ENCODE measurements at places on chromosomes 11 and 22.

DNA sequence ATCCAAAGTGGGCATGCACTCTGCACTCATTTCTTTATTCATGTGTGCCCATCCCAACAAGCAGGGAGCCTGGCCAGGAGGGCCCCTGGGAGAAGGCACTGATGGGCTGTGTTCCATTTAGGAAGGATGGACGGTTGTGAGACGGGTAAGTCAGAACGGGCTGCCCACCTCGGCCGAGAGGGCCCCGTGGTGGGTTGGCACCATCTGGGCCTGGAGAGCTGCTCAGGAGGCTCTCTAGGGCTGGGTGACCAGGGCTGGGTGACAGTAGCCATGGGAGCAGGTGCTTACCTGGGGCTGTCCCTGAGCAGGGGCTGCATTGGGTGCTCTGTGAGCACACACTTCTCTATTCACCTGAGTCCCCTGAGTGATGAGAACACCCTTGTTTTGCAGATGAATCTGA lies 129.3 kb upstream of the B3GAT1 start:
- DNase-seq, result no peak

- no peak for DNase-seq
Measured at GRCh38 chr11:131932584-131933325, 562.3 kb downstream of the NTM start.

GRCh38 chr11:86805873-86806310 lies 5.5 kb downstream of the PRSS23 start:
- no peak for DNase-seq

DNA sequence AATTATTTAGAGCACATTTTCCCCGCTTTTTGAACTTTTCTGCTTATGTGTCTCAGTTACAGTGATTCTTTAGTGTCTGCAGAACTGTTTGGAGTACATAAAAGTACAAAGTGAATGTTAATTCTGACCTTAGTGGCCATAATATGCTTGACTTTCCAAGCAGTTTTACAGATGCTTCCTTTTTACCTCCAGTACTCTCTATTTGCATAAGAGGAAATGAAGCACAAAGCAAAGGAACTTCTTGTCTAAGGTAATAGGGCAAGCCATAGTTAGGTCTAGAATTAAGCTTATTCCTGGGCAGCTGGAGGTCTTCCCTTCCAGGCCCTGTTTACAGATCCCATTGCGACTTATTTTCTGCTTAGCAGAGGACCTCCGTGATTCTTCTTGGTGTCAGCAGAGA lies 3.6 kb downstream of the GTPBP1 start:
- DNase-seq, result no peak

DNA sequence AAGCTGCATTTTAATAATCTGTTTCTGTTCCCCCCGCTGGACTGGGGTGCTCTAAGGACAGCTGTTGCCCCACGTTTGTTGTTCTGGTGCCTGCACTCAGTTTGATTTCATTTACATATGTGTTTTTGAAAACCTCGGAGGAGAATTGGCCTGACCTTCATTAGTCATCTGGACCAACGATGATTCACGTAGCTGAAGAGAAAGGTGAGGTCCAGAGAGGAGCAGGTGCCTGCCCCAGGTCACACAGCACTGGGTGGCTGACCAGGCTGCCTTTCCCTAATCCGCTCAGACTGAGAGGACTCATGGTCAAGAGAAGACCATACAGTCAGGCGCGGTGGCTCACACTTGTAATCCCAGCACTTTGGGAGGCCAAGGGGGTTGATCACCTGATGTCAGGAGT lies 3.8 kb downstream of the CSDC2 start:
- DNase-seq, result no peak

- no peak for DNase-seq
Measured at GRCh38 chr11:126284829-126285228, 1.9 kb downstream of the TIRAP start.
